ENCODE measurements at places on chromosomes 3 and 15.

DNA sequence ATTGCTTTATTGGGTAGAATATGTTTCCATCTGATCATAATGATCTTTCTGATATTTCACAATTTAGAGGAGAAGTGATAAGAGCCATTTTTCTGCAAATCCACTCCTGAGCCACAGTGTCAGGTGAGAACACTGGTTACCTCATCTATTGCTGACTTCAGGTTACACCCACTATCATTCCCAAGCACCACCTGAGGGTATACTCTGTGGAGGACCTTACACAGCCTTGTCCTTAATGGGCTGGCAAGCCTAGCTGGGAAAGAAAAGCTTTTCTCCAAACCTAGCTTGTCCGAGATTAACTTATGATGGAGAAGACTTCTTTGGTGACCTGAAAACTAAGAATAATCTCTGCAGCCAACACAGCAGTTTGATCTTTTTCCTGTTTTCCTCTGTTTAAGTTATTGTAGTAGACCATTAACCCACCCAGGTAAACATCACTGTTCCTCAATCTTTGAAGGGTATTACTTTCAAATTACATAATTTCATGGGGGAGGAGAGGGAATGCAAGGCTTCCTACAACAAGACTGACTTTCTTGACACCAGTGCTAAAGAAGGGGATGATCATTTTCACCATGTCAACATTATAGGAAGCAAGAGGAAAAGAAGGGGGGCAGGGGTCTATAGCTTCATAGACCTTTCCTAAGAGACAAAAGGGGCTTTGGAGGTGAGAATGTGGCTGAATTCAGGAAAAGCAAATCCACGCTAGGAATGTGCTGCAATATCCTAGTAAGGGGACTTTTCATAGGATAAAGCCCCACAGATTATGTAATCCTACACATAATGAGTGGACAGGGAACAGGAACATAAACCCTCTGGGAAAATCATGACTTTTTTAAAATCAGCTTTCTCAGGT lies 1.7 kb downstream of the NCEH1 start:
- DNase-seq: no peak

- no peak for DNase-seq
These were observed 85.6 kb downstream of the NEDD4 start for GRCh38 chr15:55907797-55908196.

DNA sequence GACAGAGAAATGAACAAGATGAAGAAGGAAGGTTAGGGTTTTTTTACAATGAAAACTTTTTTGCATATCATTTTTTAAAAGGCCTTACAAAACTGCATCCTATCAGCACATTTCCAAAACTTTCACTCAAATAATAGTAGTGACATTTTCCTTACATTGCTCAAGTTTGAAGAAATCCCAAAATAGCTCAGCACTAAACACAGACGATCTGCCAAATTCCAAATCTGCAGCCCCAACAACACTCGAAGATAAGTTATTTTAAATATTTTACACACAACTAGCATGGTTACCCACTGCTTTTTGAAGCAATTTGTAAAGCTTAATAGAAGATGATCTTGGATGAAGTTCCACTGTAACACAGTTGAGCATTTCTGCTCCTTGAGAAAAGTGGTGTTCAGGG lies 535.6 kb upstream of the ALCAM start:
- DNase-seq: no peak

DNA sequence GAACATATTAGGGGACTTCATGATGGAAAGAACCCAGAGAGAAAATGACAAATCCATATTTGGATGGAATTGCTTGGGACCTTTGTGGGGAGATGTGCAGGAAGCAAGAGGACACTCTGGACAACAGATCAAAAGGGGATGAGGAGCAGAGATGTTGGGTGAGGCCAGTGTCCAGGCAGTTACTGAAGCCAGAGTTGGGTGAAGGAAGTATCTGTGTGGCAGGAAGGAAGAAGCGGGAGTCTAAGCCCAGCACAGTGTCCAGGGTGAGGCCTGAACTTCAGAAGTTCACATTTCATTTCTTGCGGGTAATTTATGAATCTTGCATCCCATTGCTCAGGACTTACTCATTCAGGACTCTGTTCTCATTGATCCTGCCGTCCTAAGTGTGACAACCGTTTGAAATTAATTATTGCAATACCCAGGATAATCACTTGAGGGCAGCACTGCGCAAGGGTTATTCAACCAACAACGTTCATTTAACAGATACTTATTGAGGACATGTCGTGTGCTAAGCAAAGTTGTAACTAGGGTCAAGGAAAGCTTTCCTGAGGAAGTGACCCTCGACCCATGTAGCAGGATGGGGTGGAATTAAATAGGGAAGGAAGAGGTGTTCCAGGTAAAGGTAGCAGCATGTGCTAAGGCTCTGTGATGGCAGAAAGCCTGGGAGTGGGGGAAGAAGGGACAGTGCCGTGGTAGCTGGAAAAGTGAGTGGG lies 61.3 kb upstream of the CMTM8 start:
- no peak for DNase-seq

GRCh38 chr3:6416049-6416661 lies 444.8 kb upstream of the GRM7 start:
- no peak for DNase-seq

DNA sequence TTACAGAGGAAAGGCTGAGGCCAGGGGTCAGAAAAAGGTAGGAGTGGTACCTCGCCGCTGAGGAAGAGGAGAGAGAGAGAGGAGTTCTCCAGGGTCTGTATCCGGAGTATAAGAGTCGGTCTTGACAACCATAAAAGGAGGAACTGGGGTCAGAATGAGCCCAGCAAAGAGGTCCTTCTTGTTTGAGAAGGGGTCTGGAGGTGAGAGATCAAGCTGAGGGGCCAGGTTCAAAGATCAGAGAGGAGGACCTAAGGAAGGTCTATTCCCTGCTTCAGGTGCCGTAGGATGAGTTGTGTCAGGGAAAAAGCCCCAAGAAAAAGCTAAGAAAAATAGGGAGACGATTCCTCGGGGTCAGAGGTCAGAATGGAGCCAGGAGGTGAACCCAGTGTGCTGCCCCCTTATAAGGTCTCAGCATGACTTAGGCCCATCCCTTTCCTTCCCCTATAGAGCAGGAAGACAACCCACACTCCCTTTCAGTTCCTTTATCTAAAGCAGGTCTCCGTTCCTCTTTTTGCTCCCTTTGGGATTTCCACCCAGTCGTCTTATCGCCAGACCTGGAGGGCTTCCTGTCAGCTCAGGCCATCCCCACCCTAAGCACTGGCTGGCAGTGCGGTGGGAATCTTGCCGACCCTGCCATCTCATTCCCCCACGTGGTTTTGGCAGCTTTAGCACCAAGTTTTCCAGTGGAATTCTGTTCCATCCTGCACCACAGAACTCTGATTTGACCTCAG lies 651 bp downstream of the MTMR14 start:
- DNase-seq: no peak

- no peak for DNase-seq
These were observed 78.9 kb upstream of the GSK3B start for GRCh38 chr3:120173056-120173675.

DNA sequence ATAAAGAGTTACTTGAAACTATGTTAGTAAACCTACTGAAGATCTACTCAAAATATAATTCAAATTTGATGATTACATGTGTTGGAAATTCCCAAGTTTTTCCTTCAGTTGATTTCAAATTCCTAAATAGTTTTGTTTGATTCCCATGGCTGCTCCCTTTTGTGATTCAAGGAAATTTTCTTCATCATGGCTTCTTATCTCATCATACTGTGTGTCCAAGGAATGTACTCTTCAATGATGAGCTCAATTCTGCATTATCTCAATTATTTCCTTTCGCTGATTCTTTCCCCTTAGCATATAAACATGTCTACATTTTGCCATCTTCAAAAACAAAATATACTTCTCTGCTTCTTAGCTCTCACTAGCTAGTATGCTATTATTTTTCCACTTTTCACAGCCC lies 460.4 kb upstream of the NAALADL2 start:
- no peak for DNase-seq

DNA sequence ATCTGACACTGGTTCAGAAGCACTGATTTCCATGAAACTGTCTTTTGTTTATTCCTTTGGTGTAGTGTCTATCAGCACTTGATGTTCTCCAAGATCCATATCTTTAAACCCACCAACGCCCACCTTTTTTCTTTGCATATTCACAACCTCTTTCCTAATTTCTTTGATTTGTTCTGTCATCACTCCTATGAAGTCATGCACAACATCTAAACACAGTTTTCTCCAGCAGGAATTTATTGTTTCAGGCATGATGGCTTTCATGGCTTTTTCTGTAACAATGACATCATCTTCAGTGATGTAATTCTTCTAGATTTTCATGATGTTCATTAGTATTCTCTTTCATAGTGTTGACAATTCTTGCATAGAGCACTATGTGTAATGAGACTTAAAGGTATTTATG lies 219.6 kb upstream of the POU1F1 start:
- DNase-seq: no peak

- no peak for DNase-seq
These were observed 871 bp downstream of the MAP1A start for GRCh38 chr15:43518197-43518761.

- no peak for DNase-seq
These were observed 1.1 kb downstream of the RAB7A start for GRCh38 chr3:128727059-128727458.

DNA sequence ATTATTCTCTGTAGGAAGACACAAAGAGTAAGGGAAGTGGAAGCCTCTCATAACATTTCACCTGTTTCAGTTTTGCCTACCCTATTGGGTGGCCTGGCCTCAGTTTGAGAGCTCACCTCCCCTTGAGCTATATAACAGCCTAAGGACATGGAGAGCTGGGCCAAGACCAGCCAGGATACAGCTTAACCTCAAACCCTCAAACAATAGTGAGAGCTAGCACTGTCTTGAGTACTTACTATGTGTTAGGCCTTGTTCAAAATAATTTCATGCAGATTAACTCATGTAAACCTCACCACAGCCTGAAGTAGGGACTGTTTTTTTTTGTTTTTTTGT lies 15.0 kb upstream of the TBL1XR1 start:
- DNase-seq: no peak

- DNase-seq: no peak
These were observed 108.0 kb downstream of the SENP2 start for GRCh38 chr3:185693985-185694653.

GRCh38 chr3:6273878-6274277 lies 587.0 kb upstream of the GRM7 start:
- no peak for DNase-seq

All from ascending aorta (tissue), 2 donors.